ENCODE measurements at places on chromosomes 12 and 14. TPM values are rescaled to one million over a fixed set of nuclear protein-coding genes. Genes with fewer than 3 reads are reported as not detected.
A peak's percentile ranks its signal among the peaks of the same experiment; 100 is the strongest.

DNA sequence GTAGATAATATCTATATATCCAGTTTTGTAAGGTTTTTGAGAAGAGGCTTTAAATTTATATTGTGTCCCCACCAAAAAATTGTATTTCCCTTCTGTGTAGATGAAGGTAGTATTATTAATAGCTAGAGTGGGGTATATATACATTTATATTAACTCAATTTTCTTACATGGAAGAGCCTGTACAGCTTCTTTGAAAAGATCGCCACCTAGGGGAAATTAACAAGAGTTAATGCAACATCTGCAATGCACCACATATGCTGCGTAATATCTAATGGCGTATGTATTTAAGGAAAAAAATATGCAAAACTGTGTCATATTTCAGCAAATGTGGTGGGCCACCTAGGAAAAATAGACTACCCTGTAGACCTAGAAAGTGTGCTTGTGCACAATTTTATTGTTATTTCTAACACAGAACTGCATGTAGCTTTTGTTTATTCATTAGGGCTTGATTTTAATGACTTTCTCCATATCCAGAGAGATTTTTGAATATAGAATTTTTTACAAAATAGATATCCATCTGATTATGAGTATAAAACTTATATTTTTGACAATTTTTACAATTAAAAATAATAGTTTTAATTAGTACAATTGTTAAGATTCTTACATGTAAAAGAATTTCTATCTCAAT, 14.0 kb downstream of the CCER1 start:
- H3K4me3 ChIP-seq = no peak overlapping the region
- peak; percentile 28 for DNase-seq
- H3K27ac ChIP-seq = no peak overlapping the region
- H3K36me3 ChIP-seq = no peaks in the 10 kb centered on the region
- no peaks in the 10 kb centered on the region for H3K27me3 ChIP-seq
- H3K4me1 ChIP-seq = no peaks in the 10 kb centered on the region

The CLEC4C gene
- total RNA-seq = not detected

DNA sequence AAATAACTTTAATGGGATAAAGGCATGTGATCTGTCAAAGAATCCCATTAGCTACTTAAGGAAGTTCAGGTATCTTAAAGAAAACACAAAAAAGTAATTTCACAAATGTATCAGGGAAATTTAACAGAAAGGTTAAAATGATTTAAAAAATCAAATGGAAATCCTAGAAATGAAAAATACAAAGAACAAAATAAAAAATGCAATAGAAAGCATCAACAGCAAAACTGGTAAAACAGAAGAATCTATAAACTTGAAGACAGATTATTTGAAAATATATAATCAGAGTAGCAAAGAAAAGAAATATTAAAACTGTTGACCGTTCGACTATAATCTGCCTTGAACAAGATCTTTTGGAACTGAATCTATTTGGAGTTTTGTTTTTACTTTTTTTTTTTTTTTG, 279.4 kb upstream of the SYT1 start:
- H3K27me3 ChIP-seq = no peaks in the 10 kb centered on the region
- H3K27ac ChIP-seq = no peak overlapping the region
- no peaks in the 10 kb centered on the region for H3K36me3 ChIP-seq
- no peak overlapping the region for H3K4me3 ChIP-seq
- no peaks in the 10 kb centered on the region for H3K4me1 ChIP-seq

The LRRC43 gene
- not detected for total RNA-seq

GRCh38 chr12:6953442-6954315, 2.5 kb downstream of the PTPN6 start:
- no peaks in the 10 kb centered on the region for H3K27me3 ChIP-seq
- no peak overlapping the region for H3K27ac ChIP-seq
- no peaks in the 10 kb centered on the region for H3K36me3 ChIP-seq
- no peak for DNase-seq
- H3K4me3 ChIP-seq = no peak overlapping the region
- H3K4me1 ChIP-seq = peaks cover 5% of the 10 kb centered on the region

GRCh38 chr12:25981597-25981996, 23.1 kb downstream of the RASSF8 start:
- DNase-seq = no peak
- H3K27ac ChIP-seq = no peak overlapping the region
- H3K27me3 ChIP-seq = no peaks in the 10 kb centered on the region
- H3K36me3 ChIP-seq = no peaks in the 10 kb centered on the region

DNA sequence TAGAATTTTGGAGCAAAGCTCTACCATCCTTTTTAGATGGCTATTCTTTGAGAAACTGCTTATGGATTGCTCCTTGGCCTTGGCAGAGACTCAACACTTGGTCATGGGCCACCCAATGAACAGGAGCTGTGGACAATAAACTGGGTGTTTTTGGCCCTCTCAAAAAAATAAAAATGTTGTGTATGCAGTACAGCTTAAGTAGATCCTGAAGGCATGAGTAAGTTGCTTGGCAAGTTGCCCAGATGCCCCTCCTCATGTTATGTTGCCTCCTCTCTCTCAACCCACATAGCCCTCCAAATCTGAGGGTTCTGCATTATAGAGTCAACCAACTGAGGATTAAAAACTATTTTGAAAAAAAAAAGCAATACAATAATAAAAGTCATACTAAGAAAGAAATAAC, 124.9 kb downstream of the ATP23 start:
- no peaks in the 10 kb centered on the region for H3K27me3 ChIP-seq
- DNase-seq = no peak
- no peaks in the 10 kb centered on the region for H3K4me1 ChIP-seq
- H3K36me3 ChIP-seq = no peaks in the 10 kb centered on the region
- no peak overlapping the region for H3K27ac ChIP-seq
- H3K4me3 ChIP-seq = no peak overlapping the region

- no peak overlapping the region for H3K4me3 ChIP-seq
- peaks cover 50% of the 10 kb centered on the region for H3K4me1 ChIP-seq
- no peak overlapping the region for H3K27ac ChIP-seq
- DNase-seq = no peak
- H3K27me3 ChIP-seq = peaks cover 15% of the 10 kb centered on the region
These were observed 40.5 kb upstream of the PLEKHG6 start for GRCh38 chr12:6269986-6270385.

The BMP4 gene
- total RNA-seq = 56.4 TPM

DNA sequence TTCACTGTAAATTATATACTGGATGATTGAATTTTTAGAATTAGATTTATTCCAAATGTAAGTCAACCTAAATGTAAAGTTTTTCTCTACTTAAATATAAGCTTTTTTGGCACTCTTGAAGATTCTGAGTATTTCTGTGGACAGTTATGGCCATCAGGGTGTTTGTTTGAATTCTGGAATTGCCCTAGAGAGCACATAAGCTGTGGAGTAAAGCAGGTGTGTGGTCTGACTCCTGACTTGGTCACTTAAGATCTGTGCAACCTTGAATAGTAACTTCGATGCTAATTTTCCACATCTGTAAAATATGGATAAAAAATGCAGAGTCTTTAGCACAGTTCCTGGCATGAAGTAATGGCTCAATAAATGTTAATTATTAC, 64.4 kb downstream of the FUT8 start:
- no peak overlapping the region for H3K27ac ChIP-seq
- H3K4me1 ChIP-seq = peaks cover 11% of the 10 kb centered on the region
- H3K4me3 ChIP-seq = no peak overlapping the region
- no peaks in the 10 kb centered on the region for H3K36me3 ChIP-seq
- H3K27me3 ChIP-seq = no peaks in the 10 kb centered on the region

The TNS2 gene
- total RNA-seq = 8.9 TPM

- H3K4me3 ChIP-seq = no peak overlapping the region
- no peaks in the 10 kb centered on the region for H3K27me3 ChIP-seq
- H3K4me1 ChIP-seq = no peaks in the 10 kb centered on the region
- no peak for DNase-seq
- no peak overlapping the region for H3K27ac ChIP-seq
- H3K36me3 ChIP-seq = no peaks in the 10 kb centered on the region
These were observed 313.0 kb upstream of the PRKD1 start for GRCh38 chr14:30240685-30241084.

DNA sequence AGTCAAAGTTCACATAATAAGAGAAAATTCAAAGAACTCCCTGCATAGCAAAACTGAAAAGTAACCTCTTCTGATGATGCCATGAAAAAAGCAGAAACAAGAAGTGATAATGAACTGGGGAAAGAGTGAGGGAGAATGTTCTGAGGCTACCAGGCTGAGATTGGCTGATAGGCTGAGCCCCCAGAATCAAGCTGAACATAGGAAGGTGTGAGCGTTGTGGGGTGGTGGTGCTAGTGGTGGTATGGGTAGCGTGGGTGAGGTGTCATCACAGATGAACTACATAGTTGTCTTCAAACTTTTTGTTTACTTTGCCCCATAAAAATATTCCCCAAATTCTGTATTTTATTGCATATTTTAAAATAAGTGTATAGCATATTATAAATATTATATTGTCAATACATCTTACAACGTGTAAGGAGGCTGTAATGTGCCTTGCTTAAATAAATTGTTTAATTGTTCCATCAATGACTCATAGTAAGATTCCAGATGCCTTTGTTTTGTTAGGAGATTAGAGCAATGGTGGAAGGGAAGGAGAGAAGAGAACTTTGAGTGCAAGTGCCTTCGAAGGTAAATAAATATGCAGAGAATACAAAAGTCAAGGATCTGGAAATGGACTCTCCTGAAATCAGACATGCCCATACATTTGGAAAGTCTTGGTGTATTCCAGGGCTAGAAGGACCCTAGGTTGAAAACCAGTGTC, 15.8 kb upstream of the CFAP54 start:
- no peaks in the 10 kb centered on the region for H3K36me3 ChIP-seq
- no peak for DNase-seq
- H3K4me1 ChIP-seq = no peaks in the 10 kb centered on the region
- H3K4me3 ChIP-seq = no peak overlapping the region
- no peak overlapping the region for H3K27ac ChIP-seq

GRCh38 chr12:64385019-64385418, 5.5 kb downstream of the C12orf56 start:
- DNase-seq = no peak
- peaks cover 7% of the 10 kb centered on the region for H3K27me3 ChIP-seq
- peaks cover under 1% of the 10 kb centered on the region for H3K4me1 ChIP-seq
- H3K27ac ChIP-seq = no peak overlapping the region
- H3K36me3 ChIP-seq = no peaks in the 10 kb centered on the region
- H3K4me3 ChIP-seq = no peak overlapping the region

DNA sequence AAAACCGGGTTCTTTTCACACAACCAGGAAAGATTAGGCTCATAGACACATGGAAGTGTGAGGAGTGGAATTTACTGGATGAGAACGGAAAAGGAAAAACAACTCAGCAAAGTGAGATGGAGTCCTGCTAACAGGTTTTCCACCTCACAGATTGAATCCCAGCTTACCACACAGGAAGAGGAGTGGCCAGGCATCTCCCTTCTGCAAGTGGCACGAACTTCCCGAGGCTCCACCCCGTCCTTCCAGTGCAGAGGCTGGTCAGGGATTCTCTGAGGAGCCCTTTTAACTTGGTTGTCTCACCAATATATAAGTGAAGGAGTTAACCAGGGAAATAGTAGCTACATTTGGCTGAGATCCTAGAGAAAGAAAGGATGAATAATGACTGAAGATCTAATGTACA, 102.8 kb downstream of the SCAF11 start:
- no peak for DNase-seq
- H3K36me3 ChIP-seq = peaks cover 3% of the 10 kb centered on the region
- H3K27me3 ChIP-seq = no peaks in the 10 kb centered on the region

- DNase-seq = no peak
- no peak overlapping the region for H3K27ac ChIP-seq
- peaks cover 20% of the 10 kb centered on the region for H3K36me3 ChIP-seq
- H3K4me3 ChIP-seq = no peak overlapping the region
- H3K27me3 ChIP-seq = no peaks in the 10 kb centered on the region
These were observed 15.3 kb downstream of the FOXJ2 start for GRCh38 chr12:8047842-8048241.

The RASSF9 gene
- not detected for total RNA-seq

The SRSF5 gene
- 333 TPM for total RNA-seq

GRCh38 chr14:22152161-22152870, 436.7 kb downstream of the DAD1 start:
- DNase-seq = no peak
- H3K27ac ChIP-seq = no peak overlapping the region
- no peaks in the 10 kb centered on the region for H3K4me1 ChIP-seq

- H3K36me3 ChIP-seq = no peaks in the 10 kb centered on the region
- H3K4me1 ChIP-seq = no peaks in the 10 kb centered on the region
- no peak overlapping the region for H3K4me3 ChIP-seq
- DNase-seq = no peak
These were observed 290.2 kb downstream of the PRKD1 start for GRCh38 chr14:29637411-29637810.

The CLEC2A gene
- not detected for total RNA-seq

DNA sequence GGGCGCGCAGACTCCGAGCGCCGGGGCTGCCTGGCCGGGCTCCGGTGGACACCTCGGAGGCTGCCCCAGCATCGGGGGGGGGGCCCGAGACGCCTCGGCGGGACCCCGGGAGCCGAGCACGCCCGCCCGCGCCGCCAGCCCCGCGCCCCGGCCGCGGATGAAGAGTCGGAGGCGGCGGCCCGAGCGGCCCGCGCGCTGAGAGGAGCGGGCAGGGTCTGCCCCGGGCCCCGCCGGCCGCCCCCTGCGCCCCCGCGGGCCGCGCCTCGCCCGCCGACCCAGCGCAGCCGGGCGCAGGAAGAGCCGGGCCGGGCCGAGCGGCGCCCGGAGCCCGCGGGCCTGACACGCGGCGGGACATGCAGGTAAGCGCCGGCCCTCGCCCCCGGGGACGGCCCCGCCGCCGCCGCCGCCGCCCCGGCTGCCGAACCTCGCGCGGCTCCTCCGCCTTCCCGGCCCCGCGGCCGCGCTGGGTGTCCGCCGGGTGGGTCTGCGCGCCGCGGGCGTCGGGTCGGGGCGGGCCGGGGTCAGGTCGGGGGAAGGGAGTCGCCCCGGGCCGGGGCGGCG, 63.7 kb downstream of the FBXL14 start:
- peak overlapping the region; percentile 66 for H3K4me3 ChIP-seq
- H3K27ac ChIP-seq = no peak overlapping the region
- H3K36me3 ChIP-seq = no peaks in the 10 kb centered on the region
- peaks cover 77% of the 10 kb centered on the region for H3K27me3 ChIP-seq
- DNase-seq = no peak

GRCh38 chr14:73173092-73173735, 36.9 kb downstream of the PSEN1 start:
- H3K4me1 ChIP-seq = peaks cover 11% of the 10 kb centered on the region
- peak; percentile 24 for DNase-seq
- H3K4me3 ChIP-seq = no peak overlapping the region
- no peak overlapping the region for H3K27ac ChIP-seq
- peaks cover 47% of the 10 kb centered on the region for H3K36me3 ChIP-seq

All from HepG2 (cell line).